Iris pigment epithelial cell (primary cell): ENCODE measurements at places on chromosomes 11 and 22.
A peak's percentile ranks its signal among the peaks of the same experiment; 100 is the strongest.

- DNase-seq: peak; percentile 91
Observed at GRCh38 chr11:47523490-47524225, 29.3 kb downstream of the CELF1 start.

DNA sequence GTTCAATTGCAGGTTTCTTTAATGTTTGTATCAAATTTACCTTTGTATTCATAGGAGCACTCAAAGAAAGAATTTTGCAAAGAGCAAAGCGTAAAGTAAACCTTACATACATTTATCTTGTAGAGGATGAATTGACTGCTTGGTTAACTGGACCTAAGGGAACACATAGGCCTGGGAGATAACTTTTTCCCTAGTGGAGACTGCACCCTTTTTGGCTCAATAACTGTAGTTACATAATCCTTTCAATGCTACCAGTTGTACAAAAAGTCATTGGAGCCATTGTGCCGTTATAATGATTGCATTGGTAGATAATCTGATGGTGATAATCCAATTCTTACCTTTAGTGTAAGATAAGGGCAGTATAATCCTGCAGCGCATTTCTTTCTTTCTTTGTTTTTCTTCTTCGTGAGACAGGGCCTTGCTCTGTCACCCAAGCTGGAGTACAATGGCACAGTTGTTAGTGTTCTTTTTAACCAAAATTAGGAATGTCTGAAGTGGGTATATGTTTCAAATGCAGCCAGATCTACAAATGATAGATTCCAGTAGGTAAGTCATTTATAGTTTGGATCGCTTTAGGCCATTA is 18.3 kb downstream of the ATG13 start:
- no peak for DNase-seq

GRCh38 chr11:2447253-2447950 is 2.6 kb downstream of the KCNQ1 start:
- no peak for DNase-seq

DNA sequence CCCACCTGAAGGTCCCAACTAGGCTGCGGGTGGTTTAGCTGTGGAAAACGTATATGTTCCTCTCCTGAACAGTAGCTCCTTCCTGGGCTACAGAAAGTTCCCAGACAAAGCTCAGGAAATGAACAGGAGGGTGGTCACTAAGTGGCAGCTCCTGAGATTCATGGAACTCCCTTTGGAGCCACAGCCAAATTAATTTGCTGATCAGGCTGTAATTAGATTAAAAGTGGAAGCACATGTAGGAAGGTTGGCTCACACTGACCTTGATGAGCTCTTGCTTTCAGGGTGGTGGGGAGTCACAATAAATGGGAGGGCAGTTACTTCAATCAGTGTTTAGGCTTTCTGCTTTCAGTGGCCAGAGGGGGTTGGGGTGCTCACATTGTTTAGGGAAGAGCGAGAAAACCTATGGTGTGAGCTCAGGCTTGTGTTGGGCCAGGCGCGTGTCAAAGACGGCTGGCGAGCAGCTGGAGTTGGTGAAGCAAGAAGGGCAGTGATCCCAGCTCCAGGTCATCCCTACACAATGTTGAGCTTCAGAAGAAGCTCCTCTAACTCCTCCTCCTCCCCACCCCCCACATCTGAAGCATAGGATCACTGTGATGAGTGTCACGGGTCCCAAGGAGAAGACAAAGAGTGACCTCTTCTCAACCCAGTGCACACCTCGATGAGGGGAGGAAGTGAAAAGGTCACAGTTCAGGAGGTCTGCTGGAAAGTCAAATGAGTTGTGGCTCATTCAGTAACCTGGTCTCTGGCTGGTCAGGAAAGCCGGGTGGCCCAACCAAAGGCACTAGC is 42.5 kb downstream of the CLPB start:
- DNase-seq: no peak

DNA sequence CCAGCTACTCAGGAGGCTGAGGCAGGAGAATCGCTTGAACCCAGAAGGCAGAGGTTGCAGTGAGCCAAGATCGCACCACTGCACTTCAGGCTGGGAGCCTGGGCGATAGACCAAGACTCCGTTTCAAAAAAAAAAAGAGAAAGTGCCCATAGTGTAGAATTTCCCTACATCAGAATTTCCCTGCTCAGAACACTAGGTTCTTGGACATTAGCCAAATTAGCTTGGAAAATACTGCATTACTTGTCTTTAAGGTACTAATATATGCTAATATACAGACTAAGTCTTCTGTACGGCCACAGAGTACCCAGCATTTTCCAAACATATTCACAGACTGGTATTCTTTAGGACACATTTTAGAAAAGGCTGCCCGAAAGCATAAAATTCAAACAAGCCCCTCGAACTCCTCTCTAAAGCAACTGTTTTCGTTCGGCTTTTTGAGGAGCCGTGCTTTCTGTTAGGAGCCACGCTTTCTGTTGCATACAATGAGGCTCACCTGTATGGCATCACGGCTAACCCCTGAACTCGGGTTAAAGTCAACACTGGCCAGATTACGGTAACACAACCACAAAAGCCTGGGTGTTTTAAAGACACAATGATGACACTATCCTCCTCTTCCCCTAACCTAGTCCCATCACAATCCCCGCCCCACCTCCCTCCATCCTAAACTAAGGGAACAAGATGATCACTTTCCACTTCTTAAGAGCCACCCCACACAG is 18.4 kb downstream of the TNKS1BP1 start:
- DNase-seq: peak; percentile 59

DNA sequence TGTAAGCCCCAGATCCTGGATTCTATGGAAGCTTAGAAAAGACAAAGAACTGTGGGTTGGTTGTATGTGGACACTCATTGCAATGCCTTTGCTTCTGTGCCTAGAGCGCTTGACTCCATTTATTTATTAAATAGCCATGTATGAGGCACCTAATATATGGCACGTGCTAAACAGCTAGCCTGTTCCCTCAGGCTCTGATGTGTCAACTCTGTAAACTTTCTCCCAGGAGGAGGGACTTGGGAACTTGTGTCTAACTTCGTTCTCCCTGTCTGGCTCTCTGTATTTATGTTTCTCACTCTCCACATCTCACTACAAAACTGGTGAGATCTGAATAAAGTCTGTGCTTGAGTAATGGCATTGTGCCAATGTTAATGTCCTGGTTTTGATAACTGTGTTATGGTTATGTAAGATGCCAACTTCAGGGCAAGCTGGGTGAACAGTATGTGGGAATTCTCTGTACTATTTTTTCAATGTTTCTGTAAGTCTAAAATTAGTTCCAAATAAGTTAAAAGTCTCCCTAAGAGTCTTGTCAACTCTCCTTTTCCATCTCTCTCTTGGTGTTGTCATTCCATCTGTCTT is 34.1 kb upstream of the ZBTB16 start:
- no peak for DNase-seq

DNA sequence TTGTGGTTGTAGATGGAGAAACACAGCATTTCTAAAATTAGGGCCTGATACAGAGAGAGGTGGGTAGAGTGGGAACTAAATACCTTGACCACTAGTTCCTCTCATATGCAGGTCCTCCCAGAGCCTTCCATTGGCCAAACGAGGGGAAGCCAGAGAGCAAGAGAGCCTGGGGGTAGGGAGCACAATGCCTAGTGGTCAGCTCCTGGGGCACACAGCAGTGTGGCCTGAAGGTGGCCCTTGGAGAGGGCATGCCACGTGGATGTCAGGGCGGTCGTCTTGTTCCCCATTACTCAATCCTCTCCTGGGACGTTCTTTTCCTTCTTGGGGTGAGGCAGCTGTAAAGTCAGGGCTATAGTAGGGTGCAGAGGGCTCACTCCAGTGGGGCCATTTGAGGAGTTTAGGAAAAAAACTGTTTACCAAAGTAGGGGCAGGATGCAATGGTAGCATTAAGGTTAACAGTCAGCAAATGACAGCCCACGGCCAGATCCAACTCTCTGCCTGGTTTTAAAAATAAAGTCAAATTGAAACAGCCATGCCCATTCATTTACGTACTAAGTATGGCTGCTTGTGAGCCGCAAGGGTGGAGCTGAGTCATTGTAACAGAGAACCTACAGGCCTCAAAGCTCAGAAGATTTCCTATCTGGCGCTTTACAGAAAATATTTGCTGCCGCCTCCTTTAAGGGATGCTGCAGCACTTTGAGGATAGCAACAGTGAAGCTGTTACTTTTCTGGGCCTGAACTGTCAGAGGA is 7.6 kb downstream of the MYO18B start:
- DNase-seq: no peak

DNA sequence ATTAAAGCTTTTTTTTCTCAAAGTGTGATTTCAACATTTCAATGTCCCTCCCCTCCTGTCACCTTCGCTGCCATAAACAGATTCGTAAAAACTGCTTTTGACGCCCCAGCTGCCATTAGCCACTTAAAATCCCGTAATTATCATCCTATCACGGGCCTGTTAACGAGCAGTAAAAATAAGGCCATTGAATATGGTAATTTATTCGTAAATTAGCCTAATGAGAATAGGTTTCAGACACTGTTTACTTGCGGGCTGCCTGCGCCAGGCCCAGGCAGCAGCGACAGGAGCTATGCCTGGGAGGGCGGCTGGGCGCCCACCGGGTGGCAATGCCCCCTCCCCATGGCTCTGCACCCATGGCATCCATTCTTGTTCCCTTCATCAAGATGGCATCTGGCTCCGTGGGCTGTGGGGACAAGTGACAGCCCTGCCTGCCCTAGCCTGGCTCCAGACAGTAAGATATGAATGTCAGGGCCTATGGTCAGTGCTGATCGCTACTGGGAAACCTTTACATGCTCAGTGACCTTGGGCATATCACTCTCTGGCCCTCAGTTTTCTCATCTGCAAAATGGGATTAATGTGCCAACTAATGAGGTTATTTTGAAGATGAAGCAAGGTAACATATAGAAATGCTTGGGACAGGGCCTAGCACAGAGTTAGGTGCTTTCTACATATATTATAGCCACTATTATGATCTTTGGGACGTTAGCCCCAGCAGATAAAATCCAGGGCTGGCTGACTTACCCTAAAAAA is 500.8 kb downstream of the MN1 start:
- DNase-seq: no peak

DNA sequence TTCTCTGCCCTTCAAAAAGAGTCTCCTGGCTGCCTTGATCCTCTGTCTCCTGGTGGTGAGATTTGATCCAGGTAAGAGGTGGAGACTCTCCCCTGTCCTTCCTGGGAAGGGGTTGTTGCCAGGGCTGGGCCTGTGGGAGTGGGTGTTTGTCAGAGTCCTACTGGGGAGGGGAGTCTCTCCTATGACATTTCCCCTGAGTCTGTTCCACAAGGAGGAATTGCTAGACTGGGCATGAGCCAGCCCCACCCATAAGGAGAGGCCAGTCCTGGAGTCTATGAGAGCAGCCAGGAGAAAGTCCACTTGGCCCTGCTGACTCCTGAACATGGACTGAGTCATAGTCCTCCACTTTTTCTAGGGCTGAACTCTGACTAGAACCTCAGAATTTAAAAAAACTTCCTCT is 7.4 kb downstream of the PEX26 start:
- peak; percentile 69 for DNase-seq

GRCh38 chr11:107928767-107929507 is 689 bp downstream of the RAB39A start:
- DNase-seq: no peak

GRCh38 chr22:50326956-50327710 is at the start of gene DENND6B:
Gene DENND6B, minus strand, starts transcription at chr22:50327012. Its CDS starts 24 bp downstream, at chr22:50326988.
- peak; percentile 74 for DNase-seq

DNA sequence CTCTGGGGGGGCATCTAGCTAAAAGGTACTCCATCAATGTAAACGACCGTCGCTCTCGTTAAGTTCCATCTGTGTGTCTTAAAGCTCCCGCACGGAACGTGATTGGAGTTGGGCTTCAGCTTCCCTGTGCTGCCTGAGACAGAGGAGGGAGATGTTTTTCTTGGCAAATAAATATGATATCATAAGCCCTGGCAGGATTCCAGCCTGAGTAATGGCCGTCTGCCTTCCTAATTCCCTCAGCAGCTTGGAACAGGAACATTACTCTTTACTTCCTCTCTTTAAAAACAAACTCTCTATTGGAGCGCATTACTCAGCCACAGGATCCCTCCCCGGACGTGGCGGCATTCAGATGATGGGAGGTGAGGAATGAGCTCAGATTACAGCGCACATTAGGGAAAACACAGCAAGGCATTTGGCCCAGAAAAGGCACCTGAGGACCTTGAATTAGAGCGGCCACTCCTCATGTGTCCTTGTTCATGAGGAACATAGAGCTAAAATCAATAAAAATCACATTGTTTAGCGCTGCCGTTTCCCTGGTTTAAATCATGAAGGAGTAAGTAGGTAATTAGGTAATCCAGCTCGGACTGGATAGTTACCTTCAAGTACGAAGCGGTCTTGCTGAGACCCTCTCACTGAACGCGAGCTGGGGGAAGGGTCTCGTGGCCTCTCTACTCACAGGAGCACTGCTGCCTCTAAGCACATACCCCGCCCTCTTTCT is 230.4 kb downstream of the ST3GAL4 start:
- peak; percentile 92 for DNase-seq

- DNase-seq: peak; percentile 53
Observed at GRCh38 chr11:2933375-2934020, 4.3 kb upstream of the PHLDA2 start.

DNA sequence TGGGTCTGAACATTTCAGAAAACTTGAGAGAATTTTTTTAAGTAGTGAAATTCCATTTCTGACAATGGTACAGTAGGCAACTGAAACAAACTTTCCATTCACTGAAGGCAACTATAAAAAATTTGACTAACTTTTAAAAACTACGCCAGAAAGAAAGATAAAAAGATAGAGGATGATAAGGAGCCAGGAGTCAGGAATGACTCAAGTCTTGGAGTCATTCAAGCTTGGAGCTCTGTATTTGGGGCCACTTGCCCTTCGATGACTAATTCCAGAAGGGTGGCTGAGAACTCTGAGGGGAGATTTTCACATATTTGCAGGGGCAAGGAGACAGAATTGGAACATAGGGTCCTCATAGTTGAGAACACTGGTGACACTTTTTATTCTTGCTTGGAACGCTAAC is 1083.2 kb upstream of the CNTN5 start:
- DNase-seq: peak; percentile 27

DNA sequence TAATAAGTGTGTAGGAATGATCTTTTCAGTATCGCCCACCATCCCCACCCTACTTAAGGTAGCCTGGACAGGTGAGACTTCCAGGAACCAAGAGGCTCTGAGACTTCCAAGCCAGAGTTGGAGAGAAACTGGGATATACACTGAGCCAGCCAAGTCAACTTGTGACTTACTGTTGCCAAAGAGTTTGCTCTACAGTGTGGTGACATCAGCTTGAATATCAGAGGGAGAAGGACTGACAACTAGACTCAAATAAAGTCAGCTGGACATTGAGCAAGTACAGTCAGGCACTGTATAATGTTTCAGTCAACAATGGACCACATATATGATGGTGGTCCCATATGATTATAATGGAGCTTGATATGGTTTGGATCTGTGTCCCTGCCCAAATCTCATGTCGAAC is 1.2 kb upstream of the MMP10 start:
- no peak for DNase-seq
